ENCODE measurements at places on chromosomes 16 and 17.

- DNase-seq = no peak
Observed at GRCh38 chr16:72908362-72909167, 139.4 kb downstream of the ZFHX3 start.

DNA sequence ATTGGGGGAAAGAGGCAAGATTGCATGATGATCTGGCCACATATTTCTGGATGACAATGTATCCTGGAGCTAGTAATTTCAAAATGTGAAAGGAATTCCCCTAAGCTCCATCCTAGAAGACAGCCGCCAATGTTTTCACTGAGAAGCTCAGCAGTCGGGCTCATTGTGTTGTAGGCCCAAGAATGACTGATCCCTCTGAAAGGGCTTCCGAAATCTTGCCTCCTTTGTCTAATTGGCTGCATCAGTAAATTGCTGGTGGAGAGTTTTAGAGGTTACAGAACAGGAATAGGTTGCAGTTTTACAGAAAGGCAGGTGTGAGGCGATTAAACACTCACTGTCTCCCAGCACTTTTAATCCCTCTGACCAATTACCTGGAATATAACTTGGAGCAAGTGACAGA lies 464.1 kb upstream of the SALL1 start:
- no peak for DNase-seq

DNA sequence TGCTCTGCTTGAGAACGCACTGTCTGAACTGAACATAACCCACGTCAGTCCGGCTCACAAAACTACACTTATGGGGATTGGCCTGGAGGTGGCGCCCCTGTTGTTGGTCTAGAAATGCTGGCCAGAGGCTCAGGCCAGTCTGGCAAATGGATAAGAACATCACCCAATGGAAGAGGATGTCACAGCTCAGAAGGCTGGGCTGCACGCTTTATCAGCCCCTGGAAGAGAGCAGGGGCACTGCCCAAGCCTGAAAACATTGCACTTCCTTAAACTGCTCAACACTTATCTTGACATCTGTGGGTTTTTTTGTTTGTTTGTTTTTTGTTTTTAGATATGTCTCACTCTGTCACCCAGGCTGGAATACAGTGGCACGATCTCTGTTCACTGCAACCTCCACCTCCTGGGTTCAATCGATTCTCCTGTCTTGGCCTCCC lies 24.8 kb upstream of the BPTF start:
- DNase-seq = peak; percentile 66

DNA sequence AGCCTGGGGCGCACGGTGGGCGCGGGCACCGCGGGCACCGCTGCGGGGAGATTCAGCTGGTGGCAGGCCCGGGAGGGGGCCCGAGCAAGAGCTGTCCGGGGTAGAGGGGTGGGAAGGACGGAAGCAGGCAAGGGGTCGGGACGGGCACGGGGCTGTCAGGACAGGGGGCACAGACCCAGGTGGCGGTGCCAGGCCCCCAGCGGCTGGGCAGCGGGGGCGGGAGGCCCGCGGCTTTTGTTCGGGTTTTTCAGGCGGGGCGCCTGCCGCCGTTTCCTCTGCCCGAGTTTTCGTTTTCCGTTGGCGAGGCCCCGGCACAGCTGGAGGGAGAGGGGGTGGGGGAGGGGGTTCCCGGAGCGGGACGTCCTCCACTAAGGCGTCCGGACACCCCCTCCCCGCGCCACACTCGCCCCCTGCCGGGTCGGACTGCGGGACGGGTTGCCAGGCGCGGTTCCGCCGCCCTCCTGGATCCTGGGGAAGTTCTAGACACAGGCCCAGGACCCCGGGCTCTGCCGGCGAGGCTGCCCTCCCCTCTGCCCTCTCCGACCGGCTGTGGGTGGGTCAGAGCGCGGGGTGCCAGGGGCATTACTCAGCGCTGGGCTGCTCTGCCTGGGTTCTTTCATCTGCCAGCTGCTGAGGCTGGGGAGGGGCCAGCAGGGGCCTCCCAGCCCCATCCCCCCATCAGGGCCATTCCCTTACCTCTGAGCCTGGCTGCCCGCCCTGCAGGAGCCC lies 543 bp downstream of the ARHGAP23 start:
- peak; percentile 31 for DNase-seq

DNA sequence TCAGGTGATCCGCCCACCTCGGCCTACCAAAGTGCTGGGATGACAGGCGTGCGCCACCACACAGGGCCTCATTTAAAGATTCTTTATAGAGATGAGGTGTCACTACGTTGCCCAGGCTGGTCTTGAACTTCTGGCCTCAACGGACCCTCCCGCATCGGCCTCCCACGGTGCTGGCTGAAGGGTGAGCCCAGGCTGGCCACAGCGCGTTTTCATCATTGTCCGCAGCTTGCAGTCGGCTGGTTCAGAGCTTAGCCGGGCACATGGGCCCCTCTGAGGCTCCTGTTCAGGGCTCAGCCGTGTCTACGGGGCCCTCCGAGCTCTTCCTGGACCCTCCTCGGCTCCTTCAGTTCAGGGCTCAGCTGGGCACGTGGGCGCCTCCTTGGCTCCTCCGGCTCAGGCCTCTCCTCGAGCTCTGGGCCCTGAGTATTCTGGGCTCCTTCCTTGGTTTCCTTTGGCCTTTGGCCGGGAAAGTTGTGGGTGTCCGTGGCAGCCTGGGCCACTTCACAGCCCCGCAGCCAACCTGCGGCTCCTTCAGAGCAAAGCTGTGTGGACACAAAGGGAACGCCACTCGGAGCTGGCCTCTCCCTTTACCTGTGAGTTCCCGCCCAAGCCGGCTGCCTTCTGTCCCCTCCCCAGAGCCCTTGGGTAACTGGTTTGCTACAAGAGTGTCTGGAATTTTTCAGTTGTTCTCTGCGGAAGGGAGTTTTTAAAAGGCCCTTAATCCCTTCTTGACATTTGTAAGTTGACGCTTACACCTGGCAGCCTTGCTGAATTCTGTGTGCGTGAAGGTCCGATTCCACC lies 1.2 kb upstream of the MSLN start:
- no peak for DNase-seq

DNA sequence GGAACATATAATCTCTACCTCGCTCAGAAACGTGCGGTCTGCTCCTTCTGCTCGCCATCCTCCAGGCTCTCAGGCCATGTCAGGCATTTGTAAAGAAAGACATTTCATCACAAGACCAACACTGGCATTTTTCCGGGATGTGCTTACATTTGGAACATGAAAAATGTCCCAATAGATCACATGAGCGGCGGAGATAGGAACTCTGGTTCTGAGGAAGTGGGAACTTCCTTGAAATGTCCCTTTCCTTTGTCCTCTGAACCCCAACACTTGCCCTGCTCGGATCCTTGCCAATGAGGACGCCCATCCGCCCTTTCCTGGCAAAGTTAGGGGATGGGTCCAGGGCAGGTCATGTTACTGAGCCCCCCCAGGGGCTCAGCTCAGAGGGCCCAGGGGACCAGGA lies 130.5 kb downstream of the MAF start:
- no peak for DNase-seq

- no peak for DNase-seq
Observed at GRCh38 chr17:9021992-9022572, 772 bp downstream of the NTN1 start.

- no peak for DNase-seq
Observed at GRCh38 chr16:80346111-80346632, 194.6 kb upstream of the DYNLRB2 start.

GRCh38 chr16:12502676-12503075 lies 301.0 kb downstream of the CPPED1 start:
- DNase-seq = no peak

DNA sequence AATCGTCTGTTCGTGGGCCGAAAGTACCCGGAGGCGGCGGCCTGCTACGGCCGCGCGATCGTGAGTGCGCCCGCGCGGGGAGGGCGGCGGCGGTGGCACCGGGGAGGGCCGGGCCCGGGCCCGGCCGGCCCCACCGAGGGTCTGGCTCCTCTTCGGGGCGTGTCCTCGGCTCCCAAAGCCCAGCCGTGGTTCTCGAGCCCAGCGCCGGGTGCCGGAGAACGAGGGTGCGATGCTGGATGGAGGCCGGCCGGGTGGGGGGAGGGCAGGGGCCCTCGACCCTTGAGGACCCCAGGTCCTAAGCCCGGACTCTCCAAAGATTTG lies 375 bp downstream of the STUB1 start:
- DNase-seq = no peak

DNA sequence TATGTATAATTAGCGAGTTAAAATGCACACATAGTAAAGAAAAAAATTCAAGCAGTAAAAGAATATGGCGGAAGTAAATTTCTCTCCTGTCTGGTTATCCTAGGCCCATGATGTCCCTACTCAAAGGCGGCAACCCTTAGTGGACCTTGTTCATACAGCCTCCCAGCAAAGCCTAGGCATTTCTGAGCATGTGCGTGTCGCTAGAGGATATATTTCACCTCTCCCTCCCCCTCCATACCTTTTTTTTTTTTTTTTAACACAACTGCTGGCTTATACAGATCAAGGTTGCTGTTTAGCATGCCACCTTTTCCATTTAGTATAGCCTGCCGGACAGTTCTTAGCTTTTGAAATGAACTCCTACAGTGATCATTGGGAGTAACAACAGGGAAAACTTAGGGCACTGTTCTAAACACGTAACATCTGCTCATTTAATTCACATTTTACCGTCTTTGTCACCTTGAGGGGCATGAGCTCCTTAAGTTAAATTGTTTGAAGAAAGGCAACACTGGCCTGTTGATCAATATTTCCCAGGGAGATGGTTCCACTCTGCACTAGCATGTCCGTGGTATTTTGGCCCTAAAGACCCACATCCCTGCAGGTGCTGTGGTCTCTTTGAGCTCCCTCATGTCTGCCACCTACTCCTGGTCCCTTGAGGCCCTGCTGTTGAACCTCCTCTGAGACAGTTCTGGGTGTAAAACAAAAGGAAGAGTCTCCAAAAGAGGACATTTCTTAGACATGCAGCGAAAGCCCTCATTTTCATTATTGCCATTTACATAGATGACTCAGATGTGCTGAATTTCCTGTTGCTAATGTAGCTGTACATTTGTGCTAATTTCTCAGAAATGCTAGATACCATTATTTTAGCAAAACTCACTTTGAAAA lies 4.1 kb upstream of the TNFRSF13B start:
- DNase-seq = peak; percentile 40

GRCh38 chr17:55356434-55357328 lies 65.0 kb downstream of the MMD start:
- peak; percentile 81 for DNase-seq

DNA sequence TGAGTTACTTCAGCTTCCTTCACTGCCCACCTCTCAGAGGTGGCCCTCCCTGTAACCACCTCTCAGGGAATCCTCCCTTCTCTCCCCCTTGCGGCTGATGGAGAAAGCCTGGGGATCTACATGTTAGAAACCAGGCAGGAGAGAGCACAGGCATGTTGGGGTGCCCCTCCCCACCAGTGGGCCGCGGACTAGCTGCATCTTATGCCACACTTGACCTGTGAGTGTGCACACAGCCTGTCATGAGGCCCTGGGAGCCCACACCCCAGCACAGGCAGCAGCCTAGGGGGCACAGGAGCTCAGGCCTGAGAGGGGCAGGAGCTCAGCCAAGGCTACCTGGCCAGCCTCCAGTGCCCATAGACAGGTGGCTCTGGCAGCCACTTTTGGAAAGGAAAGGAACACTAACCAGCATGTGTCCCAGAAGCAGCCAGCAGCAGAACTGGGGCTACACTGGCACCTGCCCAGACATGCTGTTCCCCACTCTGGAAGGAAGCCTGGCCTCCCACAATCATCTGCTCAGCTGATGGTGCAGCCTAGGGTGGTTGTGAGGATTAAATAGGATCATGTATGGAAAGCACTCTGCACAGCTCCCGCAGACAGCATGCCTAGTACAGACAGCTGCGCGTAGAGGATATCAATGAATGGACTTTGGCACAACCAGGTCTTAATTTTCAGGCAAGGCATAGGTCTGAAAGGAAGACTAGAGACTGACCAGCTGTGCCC lies 60.5 kb downstream of the TMEM132E start:
- DNase-seq = no peak

DNA sequence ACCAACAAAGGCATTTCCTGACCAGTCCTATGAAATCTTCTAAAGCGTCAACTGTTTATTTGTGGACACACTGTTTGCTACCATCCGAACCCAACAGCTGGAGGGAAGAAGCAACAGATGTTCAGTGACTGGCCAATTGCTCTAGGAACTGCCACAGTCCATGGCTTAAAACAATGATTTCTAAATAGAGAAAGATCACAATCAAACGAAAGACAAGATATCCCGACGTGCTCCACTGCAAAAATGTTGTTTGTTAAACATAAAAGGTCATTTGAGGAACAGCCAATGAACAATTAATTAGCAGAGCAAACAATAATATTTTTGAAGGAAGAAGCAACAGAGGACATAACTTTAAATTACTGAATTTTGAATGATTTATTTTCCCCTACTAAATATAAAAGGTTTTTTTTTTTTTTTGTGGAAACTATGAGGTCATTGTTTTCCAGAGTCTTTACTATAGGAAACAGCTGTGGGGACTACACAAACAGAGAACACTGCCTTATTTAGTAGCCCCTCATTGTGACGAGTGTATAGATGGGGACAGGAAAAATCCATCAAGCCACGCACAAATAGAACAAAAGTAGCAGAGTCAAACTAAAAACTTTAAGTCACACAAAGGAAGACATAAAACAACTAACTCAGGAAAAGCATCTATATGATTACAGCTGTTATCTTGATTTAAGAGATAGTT lies 17.2 kb downstream of the USP31 start:
- no peak for DNase-seq

- DNase-seq = no peak
Observed at GRCh38 chr16:4880006-4880580, 32.8 kb downstream of the UBN1 start.

GRCh38 chr17:64009571-64010402 lies 10.6 kb downstream of the ICAM2 start:
- DNase-seq = no peak

DNA sequence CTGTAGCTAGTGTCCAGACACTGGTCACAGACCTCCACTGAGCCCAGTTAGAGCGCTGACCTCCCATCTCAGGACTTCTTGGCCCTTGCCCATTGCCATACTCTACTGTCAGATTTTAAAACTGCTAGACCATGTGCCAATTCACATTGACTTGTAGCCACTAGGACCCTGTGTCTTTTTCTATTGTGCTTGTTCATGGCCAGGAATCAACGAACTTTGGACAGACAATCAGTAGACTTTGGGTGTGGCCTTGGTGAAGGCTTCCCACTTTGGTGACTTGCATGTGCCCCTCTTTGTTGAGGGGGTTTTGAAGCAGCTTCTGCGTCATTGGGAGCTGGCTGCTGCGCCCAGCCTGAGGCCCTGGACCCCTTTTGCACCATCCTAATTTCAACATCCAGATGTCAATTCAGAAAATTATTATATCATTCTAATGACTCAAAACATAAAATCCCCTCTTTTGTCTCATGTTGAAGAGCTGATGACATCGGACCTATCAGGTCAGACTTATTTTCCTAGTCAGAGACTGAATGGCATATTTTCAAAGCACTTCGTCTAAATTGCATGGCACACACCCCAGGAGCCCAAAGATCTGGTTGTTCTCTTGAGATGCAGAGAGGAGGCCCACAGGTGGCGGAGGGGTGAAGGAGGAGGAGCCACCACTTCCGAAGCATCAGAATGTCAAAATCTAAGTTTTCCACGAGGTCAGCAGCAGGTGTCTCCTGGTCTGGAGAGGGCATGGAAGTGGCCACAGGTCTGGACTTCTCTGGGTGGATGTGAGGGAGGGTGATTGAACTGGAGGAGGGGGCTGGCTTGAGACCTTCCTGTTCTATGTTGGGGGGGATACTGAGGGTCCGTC lies 93.4 kb upstream of the CBX4 start:
- no peak for DNase-seq

Measured in activated CD4-positive, alpha-beta T cell treated with anti-CD3 and anti-CD28 coated beads, Interleukin-2, Interleukin-6, amounts not matched to agents 100 ng/mL and 50 ng/mL, durations not matched to agents 16 hours and 8 hours (primary cell).